ENCODE measurements at places on chromosomes 5 and 9. TPM values are rescaled to one million over a fixed set of nuclear protein-coding genes. Genes with fewer than 3 reads are reported as not detected.

C9orf153 gene
- total RNA-seq, result 0.65 TPM

GRIA1 gene
- not detected for total RNA-seq

NOXA1 gene
- total RNA-seq, result 1.9 TPM

SNCB gene
- total RNA-seq, result 0.96 TPM

PFN3 gene
- total RNA-seq, result not detected

MOB3B gene
- total RNA-seq, result 8.6 TPM

SOHLH1 gene
- not detected for total RNA-seq

ADCY2 gene
- total RNA-seq, result not detected

SOX30 gene
- not detected for total RNA-seq

FBP2 gene
- total RNA-seq, result not detected

LECT2 gene
- not detected for total RNA-seq

CEP120 gene
- total RNA-seq, result 11.4 TPM

RXFP3 gene
- total RNA-seq, result not detected

Data from A549 treated with GW870086 at 1 μM for 4 hours (cell line).